Adipose tissue (tissue), 3 donors: ENCODE measurements at places on chromosomes 13 and 19. TPM values are rescaled to one million over a fixed set of nuclear protein-coding genes. Genes with fewer than 3 reads are reported as not detected.

Gene PROSER1
- 8.5 TPM for polyA plus RNA-seq

Gene SHD
- not detected for polyA plus RNA-seq

Gene ZNF491
- 0.22 TPM for polyA plus RNA-seq

Gene KCNRG
- polyA plus RNA-seq, result 0.29 TPM

Gene NR1H2
- polyA plus RNA-seq, result 87.1 TPM

Gene HRC
- 1.3 TPM for polyA plus RNA-seq

Gene TIMM50
- 32.4 TPM for polyA plus RNA-seq

Gene SLC17A7
- polyA plus RNA-seq, result 7.3 TPM

Gene ZNF763
- polyA plus RNA-seq, result 2.4 TPM

Gene MBD3L2
- not detected for polyA plus RNA-seq

Gene ZNF540
- polyA plus RNA-seq, result 0.79 TPM

Gene ZFR2
- polyA plus RNA-seq, result not detected

Gene ZNF606
- 6.0 TPM for polyA plus RNA-seq
